IPS DF 6.9 (cell line): ENCODE measurements at places on chromosomes 11 and 22.

DNA sequence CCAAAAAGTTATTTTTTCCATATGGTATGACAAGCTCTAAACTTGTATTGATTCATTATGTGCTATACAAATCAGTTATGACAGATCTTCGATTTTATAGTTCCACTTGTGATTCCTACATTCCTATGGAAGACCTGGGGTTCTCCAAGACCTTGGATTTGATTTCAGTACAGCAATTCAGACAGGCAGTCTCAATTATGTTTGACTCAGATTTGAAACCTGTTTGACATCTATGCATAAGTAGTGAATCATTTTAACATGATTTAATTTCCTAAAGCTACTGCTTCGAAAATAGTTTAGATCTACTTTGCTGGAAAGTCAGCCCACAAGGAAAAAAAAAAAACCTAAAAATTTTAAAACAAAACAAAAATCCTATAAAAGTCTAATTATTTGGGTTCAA is 820.4 kb downstream of the LUZP2 start:
- no peak for DNase-seq

- DNase-seq: no peak
Observed at GRCh38 chr11:91981995-91982394, 242.6 kb upstream of the FAT3 start.

DNA sequence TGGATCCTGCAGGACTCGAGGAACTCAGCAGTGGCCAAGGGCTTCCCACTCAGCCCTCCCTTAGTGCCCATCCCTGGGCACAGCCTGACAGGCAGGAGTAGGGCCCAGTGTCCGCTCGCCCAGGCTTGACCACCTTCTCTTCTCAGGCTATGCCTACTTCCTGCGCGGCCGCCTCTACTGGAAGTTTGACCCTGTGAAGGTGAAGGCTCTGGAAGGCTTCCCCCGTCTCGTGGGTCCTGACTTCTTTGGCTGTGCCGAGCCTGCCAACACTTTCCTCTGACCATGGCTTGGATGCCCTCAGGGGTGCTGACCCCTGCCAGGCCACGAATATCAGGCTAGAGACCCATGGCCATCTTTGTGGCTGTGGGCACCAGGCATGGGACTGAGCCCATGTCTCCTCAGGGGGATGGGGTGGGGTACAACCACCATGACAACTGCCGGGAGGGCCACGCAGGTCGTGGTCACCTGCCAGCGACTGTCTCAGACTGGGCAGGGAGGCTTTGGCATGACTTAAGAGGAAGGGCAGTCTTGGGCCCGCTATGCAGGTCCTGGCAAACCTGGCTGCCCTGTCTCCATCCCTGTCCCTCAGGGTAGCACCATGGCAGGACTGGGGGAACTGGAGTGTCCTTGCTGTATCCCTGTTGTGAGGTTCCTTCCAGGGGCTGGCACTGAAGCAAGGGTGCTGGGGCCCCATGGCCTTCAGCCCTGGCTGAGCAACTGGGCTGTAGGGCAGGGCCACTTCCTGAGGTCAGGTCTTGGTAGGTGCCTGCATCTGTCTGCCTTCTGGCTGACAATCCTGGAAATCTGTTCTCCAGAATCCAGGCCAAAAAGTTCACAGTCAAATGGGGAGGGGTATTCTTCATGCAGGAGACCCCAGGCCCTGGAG is 3.3 kb upstream of the SMARCB1 start:
- DNase-seq: no peak

- no peak for DNase-seq
Observed at GRCh38 chr22:23117891-23118646, 23.7 kb downstream of the RSPH14 start.

- no peak for DNase-seq
Observed at GRCh38 chr11:33753304-33753967, 17.2 kb upstream of the CD59 start.

GRCh38 chr11:70167723-70168404 is 35.2 kb upstream of the FADD start:
- no peak for DNase-seq

DNA sequence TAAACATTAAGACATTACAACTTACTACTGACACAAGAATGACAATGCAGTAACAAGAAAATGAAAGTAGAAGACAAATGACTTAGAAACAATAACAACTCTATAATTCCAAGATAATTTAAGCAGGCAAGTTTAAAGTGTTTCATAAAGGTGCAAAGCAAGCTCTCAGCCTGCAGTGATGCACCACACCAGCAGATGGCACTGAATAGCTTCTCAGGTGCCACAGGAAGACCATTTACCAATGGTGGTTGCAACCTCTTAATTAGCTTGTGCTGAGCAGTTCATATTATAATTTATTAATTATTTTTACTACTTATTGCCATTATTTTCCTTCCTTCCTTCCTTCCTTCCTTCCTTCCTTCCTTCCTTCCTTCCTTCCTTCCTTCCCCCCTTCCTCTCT is 60.6 kb downstream of the NXPE2 start:
- peak; percentile 7 for DNase-seq

DNA sequence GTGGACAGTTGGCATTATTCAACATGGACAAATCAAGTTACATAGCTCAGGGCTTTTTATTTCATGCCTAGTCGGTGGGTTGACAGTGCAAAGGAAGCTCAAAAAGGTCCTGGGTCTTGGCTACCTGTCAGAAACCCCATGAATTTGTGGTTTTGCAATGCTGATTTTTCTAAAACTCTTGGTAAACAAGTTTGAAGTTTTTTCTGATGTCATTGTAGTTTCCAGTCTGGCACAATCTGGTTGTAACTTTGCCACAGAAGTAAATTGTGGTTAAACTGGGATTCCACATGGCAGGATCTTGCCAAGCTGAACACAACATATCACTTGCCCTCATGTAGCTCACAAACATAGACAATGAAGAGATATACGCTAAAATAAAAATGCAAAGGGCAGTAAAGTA is 100.8 kb downstream of the EHF start:
- DNase-seq: no peak

GRCh38 chr11:494761-495536 is 12.1 kb downstream of the RNH1 start:
- no peak for DNase-seq

GRCh38 chr22:49727881-49728569 is 99.6 kb downstream of the BRD1 start:
- no peak for DNase-seq

DNA sequence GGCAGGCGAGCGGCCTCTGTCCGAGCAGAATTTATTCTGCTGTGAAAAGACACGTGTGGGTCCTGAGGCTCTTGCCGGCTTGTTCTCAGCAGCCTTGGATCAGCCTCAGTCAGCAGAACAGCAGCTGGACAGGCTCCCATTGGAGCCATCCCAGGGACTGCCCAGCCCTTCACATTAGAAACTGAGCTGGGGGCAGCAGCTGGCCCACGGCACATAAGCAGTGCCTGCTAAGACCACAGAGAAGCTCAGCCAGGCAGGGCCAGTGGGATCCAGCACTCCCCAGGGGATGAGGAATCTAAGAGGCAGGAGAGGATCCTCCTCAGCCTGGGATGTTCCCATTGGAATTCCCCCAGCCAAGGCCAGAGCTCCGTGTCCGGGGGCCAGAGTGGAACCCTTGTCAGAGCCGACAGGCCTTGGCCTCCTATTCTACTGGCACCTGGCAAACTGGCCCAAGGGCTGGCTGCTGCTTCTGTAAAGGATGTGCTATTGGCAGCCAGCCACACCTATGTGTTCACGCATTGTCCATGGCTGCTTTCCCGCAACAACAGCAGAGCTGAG is 18.2 kb downstream of the RTN4R start:
- DNase-seq: no peak

DNA sequence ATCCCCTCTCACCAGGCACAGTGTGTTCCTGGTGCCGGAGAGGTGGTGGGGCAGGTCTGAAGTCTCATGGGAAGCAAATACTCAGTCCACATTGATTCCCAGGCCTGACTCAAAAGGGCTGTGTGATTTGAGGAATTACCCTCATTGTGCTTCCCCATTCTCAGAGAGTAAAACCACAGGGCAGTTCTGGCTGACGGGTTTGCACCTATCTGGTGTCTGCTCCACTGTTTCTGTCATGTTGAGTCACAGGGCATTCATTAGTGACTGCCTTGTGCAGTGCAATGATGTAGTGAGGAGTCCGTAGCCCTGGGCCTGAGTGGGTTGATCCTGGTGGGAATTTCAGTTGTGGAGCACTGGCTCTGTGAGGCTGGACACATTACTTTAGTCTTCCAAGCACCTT is 85.2 kb upstream of the ARHGAP20 start:
- no peak for DNase-seq

DNA sequence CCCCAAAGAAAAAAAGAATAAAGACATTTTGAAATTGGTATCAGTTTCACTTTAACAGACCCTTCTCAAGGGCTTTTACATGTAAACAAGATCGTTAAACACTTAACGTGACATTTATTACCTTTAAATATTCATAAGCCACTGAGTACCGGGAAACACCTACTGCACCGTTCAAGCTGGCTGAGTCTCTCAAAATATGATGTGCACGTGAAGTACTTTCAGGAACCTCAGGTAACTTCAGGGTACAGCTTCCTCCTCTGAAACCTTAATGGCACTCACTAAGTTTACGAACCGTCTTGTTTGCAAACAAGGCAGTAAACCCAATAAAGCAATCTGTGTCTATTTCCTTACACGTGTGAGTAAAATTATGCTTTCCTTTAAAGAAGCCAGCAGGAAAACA is 105.5 kb upstream of the TENM4 start:
- no peak for DNase-seq

DNA sequence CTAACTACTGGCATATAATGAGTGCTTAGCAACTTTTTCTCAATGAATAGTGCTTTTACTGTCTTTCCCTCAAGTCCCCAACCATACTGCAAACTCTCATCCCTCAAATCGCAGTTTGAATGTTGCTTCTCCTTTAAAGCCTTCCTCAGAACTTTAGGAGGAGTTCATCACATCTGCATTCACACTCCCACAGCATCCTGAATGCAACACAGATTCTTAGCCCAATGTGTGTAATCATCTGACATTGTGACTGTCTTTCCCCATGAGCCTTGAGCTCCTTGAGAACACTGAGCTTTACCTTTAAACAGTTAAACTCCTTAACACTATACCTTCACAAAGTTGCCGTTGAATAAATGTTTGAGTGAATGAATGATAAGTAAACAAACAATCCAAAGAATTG is 81.7 kb upstream of the FAM181B start:
- no peak for DNase-seq

DNA sequence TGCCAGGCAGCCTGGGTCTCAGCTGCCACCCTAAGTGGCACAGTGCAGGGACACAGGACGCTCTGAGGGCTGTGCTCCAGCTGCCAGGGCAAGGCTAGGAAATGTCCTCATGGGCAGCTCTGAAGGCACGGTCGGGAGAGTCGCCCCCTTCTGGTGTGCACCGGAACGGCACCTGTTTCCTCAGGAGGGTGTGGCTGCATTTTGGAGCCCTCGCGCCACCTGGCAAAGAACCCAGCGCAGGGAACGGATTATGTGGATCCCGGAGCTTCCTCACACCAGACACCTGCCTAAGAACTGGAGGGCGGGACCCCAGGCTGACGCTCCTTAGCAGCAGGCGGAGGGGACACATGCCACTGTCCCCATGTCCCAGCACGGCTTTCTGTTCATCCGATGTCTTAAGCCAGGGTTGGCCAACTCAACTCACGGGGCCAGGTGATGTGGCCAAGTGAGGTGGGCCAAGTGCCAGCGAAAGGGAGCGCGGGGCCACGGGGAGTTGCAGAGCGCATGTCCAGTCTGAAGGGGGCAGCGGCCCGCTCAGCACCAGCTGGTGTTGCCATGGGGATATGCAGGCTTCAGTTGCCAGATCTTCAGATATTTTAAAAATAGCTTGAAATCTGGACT is 5.1 kb upstream of the SLC22A8 start:
- DNase-seq: peak; percentile 58

GRCh38 chr22:49901457-49901856 is 16.8 kb downstream of the ALG12 start:
- DNase-seq: no peak

- peak; percentile 37 for DNase-seq
Observed at GRCh38 chr22:20186183-20186870, 35.5 kb upstream of the CCDC188 start.

GRCh38 chr22:44494497-44494896 is 3.5 kb downstream of the RTL6 start:
- no peak for DNase-seq

GRCh38 chr22:36056980-36057379 is 28.4 kb upstream of the RBFOX2 start:
- DNase-seq: no peak

- DNase-seq: no peak
Observed at GRCh38 chr11:65541093-65541982, 16.5 kb downstream of the SCYL1 start.

- DNase-seq: no peak
Observed at GRCh38 chr11:106608677-106609076, 409.6 kb downstream of the GUCY1A2 start.
